ENCODE measurements at places on chromosomes 4 and X.

GRCh38 chrX:151505796-151506195, 57.7 kb upstream of the PASD1 start:
- no peak for DNase-seq

GRCh38 chr4:7725951-7726350, 213.7 kb downstream of the AFAP1 start:
- DNase-seq = no peak

DNA sequence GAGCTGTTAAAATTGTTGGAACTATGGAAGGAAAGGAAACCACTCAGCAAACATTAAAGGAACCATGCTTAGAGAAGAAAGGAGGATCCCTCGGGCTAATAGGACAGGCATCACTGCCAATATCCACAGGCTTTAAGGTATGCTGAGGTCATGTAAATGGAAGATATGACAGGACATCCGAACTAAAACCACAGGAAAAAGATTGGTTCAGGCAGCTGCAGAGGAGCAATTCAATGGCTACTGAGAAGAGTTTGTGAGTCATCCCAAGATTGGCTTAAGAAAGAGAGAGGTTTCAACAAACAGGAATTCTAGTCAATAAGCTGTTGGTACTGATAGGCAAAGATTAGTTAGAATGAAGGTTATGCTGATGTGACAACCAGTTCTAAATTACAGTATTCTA, 106.4 kb upstream of the FAM241A start:
- DNase-seq = no peak

GRCh38 chr4:186029571-186030398, 39.2 kb upstream of the TLR3 start:
- DNase-seq = no peak

GRCh38 chrX:150099316-150099715, 161.0 kb upstream of the EOLA2 start:
- DNase-seq = no peak

GRCh38 chr4:95129821-95130311, 372.1 kb downstream of the BMPR1B start:
- DNase-seq = no peak

GRCh38 chr4:24382381-24382780, 202.0 kb downstream of the DHX15 start:
- no peak for DNase-seq

- DNase-seq = no peak
These were observed 105.0 kb upstream of the PAQR3 start for GRCh38 chr4:79044141-79044659.

- DNase-seq = no peak
These were observed 31.1 kb upstream of the PDLIM3 start for GRCh38 chr4:185566425-185566824.

DNA sequence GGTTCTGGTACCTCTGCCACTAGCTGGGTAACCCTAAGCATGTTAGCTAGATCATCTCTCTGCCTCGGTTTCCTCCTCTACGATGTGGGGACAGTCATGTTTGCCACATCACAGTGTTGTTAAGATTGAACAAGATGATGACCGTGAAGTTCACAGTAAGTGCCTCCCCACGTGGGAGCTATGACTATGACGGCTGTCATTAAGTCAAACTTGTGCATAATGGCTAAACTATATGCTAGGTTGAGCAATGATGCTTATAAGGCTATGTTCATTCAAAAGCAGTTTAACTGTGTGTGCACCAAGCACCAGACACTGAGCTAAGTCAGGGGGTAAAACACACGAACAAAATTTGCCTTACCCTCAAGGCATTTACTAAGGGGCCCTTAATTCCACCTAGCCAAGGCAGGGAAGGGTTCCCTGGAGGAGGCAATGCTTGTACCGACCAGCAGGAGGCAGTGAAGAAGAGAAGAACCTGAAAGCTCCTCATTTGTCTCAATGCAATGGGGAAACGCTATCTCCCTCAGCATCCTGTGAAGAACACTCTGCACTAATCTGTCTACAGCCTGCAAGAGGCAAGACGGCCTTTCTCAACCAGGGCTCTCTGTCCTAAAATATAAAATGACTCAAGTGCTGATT, 52.9 kb downstream of the MAP7D2 start:
- DNase-seq = no peak

DNA sequence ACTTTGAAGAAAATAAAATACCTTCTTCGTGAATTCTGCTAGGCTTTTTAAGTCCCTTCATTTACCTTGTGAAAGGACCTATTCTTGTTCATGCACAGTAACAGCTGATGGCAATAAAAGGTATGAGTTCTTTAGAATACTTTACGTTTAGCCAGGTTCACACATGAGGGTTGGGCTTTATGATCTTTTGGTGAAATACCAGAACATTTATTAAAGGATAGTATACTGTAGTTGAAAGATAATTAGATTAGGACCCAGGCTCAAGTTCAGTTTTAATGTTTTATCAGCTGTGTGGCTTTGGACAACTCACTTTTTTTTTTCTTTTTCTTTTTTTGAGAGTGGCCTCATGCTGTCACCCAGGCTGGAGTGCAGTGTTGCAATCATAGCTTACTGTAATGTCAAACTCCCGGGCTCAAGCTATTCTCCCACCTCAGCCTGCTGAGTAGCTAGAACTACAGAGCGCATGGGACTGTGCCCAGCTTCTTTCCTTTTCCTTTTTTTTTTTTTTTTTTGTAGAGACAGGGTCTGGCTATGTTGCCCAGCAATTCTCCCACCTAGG, 28.2 kb upstream of the NEIL3 start:
- DNase-seq = no peak

GRCh38 chr4:151744614-151745013, 16.2 kb downstream of the GATB start:
- DNase-seq = no peak

DNA sequence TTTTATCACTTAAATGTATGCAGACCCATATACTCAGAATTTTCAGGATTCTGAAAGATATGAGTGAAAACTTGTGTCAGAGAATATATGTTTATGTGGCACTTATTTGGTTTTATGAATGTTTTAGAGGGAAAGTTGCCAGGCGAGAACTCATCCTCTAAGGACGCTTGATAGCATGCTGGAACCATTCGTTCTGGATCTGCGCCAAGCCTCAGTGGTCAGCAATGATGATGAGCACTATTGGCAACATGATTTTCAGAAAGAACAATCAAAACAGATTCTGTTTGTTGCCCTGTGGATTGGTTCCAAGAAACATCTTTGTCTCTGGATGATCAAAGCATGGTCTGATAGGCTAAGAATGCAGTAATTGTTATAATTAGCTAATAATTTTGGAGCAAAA, 32.1 kb upstream of the RAPGEF2 start:
- no peak for DNase-seq

- DNase-seq = no peak
These were observed 65.1 kb upstream of the CCDC160 start for GRCh38 chrX:134171661-134172587.

- DNase-seq = no peak
These were observed 407.9 kb upstream of the TENM3 start for GRCh38 chr4:181835348-181835747.

GRCh38 chr4:132572210-132572609, 576.9 kb upstream of the PCDH10 start:
- no peak for DNase-seq

DNA sequence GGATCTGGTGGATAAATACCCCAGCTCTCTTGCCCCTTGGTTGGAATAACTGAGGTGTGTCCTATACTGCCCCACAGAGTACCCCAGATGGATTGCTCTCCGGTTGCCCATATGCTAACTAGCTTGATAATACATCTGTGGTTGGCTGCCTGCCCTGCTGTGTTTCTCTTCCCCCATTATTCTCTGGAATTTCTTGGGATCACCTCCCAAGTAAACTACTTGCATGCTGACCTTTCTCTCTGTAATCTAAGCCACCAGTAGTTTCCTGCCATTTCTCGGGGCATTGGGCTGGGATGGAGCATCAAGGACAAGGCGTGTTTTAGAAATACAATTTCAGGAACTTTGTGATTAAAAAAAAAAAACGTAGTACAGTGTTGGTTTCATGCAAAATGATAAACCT, 25.2 kb downstream of the PPP1R2C start:
- no peak for DNase-seq

Data from KG1 (cell line).